Activated CD4-positive, alpha-beta T cell treated with anti-CD3 and anti-CD28 coated beads for 4 hours (primary cell): ENCODE measurements at places on chromosomes 11 and 22.

GRCh38 chr11:69986440-69986787 is 91.7 kb upstream of the ANO1 start:
- no peak for DNase-seq

- no peak for DNase-seq
Measured at GRCh38 chr11:131378931-131379330, 8.5 kb downstream of the NTM start.

GRCh38 chr11:111135778-111136570 is 109.6 kb upstream of the POU2AF2 start:
- DNase-seq = no peak

- no peak for DNase-seq
Measured at GRCh38 chr11:111298413-111299100, at the start of gene POU2AF3. TSS of gene POU2AF3 (plus strand) at chr11:111298546. CDS start at chr11:111298582, 36 bp downstream.

GRCh38 chr11:45313171-45313865 is 27.2 kb upstream of the SYT13 start:
- DNase-seq = no peak

GRCh38 chr11:13776134-13776815 is 107.8 kb downstream of the FAR1 start:
- DNase-seq = peak; percentile 41

DNA sequence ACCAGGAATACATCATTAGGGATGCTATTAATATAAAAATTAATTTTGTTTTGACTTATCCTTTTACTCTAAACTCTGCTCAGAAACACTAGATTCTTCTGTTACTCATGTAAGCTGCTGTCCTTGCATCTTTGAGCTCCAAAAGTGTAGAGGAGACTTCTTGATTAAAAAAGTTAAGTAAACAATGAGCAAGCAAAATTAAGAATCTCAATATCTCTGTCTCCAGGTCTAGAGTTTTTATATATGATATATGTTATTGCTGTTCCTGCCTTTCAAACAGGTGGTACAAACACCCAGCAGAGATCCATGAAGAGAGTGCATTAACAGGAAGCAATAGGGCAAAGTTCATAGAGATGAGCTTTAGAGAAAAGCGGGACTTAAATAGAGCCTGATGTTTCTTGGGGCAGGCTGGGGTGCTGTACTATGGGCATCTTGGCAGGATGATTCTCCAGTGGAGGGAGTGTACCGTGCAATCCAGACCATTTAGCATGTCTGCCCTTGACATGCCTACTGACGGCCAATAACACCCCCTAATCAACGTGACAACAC is 6.9 kb downstream of the MAPK1 start:
- DNase-seq = no peak

GRCh38 chr11:456533-456932 is 6.5 kb downstream of the PTDSS2 start:
- DNase-seq = no peak

DNA sequence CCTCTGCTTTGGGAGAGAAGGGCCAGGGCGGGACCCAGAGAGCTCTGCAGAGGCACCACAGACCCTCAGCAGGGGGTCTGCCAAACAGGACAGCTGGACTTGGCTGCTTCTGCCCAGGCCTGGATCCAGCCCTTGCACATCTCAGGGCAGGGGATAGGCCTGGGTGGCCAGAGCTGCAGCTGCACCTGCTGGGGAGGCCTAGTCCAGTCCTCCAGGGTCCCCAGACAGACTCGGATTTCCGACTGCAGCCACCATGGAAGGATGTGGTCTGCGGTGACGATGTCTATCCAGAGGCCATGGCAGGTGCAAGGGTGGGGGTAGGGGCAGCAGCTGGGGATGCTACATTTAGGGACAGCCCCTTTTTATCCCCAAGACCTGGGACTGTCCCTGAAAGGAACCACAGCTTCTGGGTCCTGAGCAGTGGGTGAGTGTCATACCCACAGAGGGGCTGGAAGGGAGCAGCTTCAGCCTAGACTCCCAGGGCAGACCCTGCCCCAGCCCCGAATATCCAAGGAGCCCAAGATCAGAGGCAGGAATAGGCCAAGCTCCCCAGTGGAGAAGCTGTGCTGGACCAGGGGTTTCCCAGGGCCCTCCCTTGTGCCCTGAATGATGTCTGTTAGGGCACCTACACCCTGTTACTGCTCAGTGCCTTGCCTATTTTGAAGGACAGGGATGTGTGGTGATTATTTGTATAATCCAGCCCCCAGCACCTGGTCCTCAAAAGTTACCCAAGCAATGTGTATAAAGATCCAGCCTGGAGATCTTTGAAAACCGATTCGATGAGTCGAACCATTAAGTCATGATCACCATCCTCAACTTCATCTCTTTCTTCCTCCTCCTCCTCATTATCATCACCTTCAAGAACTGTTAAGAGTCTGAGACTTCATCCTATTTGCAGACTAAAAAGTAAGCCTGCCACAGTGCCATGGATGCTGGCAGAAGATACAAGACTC is 2.5 kb upstream of the IGLL5 start:
- DNase-seq = no peak

DNA sequence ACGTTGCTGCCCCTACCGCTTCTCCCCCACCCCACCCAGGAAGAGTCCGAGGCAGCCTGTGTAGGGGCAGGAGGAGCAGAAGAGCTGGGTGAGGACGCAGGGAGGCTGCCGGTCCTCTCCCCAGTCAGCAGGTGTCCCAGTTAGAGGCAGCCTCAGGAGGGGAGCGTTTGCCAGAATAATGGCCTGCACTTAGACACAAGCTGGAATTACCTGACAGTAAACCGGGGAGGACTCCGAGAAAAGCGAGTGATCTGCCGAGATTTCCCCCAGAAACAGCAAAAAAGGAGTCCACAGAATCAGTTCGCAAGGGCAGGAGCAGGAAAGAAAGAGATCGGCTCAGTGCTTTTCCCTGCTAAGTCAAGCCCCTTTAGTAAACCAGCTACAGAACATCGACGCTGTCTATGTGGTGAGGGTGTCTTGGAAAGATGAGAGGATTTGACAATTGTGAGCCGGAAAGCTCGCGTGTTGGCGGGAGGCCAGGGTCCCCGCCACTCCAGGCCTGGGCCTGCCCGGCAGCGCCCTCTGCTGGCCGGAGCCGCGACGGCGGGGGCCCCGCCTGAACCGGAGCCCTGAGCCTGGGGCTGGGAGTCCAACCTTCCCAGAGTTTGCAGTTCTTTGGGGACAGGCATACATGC is 17.7 kb upstream of the THRSP start:
- peak; percentile 62 for DNase-seq

- DNase-seq = peak; percentile 49
Measured at GRCh38 chr22:27804470-27805297, 3.1 kb upstream of the MN1 start.

DNA sequence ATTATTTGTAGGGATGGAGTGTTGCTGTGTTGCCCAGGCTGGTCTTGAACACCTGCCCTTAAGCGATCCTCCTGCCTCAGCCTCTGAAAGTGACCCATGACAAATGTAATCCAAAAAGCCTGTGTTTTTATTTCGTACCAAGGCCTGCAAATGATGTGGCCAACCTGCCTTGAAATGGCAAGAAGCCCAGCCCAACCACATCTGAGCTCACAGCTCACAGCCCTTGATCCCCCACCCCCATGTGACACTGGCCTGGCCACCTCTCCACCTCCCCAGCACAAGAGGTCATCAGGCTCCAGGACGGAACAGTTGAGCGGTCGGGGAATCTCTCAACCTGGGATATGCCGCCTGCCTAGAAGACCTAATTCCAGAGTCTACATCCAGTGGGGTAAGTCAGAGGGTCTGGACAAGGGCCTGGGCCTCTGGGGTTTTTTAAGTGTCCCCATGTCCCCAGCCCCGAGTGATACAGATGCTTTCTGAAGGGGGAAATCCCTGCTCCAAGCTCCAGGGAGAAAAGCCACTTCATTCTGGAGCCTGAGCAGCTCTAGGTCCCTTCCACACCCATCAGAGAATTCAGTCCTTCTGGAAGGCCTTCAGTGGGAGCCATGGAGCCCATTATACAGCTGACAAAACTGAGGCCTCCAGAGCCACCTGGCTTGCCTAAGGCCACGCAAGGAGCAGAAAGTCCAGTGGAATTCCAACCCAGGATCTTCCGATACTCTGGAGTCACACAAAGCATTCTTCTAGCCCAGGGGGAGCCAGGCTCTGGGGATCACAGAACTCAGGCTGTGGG is 70.7 kb downstream of the MN1 start:
- DNase-seq = no peak

DNA sequence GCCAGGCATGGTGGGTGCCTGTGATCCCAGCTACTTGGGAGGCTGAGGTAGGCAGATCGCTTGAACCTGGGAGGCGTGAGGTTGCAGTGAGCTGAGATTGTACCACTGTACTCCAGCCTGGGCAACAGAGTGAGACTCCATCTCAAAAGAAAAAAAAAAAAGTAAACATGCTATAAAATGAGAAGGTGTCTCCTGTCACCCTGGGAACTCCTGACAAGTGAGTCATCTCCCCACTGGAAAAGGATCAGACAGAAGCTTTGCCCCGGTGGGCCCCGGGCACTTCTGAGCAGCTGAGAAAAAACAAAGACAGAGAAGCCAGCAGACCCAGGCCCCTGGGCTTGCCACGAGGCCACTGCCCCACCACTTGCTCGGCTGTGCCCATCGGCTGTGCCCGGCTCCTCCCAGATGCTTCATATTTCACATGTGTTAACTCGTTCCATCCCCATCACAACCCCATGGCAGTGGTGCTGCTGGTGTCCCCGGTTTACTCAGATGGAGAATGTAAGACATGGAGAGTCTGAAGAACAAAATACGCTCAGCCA is 22.3 kb downstream of the TTLL1 start:
- no peak for DNase-seq

DNA sequence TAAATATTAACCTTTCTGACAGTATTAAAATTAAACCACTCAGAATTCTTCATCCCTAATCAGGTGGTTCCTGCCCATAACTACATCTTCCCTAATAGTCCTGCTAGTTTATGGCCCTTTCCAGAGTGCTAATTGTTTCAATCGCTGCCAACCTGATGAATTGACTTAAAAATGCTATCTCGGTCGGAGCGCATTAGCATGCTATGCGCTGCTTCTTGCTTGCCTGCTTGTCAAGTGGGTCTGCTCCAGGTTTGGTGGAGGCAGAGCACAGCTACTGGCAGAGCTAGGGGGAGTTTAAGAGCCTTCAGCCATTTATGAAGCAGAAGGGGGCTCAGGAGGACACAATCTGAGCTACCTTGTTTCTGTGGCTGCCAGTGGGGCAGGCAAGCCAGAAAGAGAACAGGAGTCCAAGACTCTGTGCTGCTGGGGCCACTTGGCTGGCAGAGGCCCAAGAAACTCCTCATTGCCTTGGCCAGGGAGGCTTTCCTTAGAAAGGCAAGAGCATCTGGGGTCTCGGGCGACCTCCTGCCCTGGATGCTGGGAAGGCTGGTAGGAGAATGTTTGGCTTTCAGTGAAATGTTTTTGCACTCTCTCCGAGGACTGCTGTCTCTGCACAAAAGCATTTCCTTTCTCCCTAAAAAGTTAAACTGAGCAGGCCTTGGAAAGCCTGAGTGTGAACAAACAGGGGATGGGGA is 62.1 kb upstream of the PHOX2A start:
- DNase-seq = no peak

DNA sequence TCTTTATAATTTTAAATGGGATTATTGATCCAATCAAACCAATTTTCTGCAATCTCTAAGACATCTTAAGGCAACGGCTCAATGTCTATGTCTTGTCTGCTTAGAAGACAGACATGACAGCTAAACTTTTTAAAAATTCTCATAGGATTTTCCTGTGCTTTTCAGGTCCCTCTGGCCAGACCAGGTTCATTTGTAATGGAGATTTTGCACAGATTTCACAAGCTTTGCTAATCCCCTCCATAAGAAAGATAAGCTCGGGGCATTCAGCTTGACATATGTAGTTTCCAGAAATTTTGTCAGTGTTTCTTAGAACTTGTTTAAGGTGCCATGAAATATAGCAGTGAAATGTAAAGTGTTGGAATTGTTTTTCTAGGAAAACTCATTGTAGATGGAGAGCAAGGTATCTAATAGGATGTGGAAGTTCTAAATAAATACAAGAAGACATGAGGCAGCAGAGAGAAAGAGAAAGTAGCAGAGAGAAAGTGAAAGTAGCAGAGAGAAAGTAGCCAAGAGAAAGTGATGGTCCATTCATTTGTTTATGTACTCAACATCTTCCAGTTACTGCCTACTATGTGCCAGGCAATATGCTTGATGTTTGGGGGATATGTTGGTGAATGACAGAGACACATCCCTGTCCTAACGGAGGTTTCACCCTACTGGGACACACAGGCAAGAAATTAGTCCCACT is 219.1 kb upstream of the ARHGAP42 start:
- no peak for DNase-seq

DNA sequence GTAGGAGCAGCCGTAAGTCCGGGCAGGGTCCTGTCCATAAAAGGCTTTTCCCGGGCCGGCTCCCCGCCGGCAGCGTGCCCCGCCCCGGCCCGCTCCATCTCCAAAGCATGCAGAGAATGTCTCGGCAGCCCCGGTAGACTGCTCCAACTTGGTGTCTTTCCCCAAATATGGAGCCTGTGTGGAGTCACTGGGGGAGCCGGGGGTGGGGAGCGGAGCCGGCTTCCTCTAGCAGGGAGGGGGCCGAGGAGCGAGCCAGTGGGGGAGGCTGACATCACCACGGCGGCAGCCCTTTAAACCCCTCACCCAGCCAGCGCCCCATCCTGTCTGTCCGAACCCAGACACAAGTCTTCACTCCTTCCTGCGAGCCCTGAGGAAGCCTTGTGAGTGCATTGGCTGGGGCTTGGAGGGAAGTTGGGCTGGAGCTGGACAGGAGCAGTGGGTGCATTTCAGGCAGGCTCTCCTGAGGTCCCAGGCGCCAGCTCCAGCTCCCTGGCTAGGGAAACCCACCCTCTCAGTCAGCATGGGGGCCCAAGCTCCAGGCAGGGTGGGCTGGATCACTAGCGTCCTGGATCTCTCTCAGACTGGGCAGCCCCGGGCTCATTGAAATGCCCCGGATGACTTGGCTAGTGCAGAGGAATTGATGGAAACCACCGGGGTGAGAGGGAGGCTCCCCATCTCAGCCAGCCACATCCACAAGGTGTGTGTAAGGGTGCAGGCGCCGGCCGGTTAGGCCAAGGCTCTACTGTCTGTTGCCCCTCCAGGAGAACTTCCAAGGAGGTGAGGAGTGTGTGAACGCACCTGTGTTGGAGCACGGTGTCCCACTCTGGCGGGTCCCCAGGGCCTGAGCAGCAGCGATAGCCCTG is at the start of gene TAGLN:
TAGLN (plus strand) TSS at position 318 of the 863 bp plus-strand sequence. CDS start 3,644 bp downstream, outside the sequence.
- no peak for DNase-seq
